Prostate gland (tissue), 2 donors: ENCODE measurements at places on chromosomes 11 and 22. TPM values are rescaled to one million over a fixed set of nuclear protein-coding genes. Genes with fewer than 3 reads are reported as not detected.

GRCh38 chr11:20676658-20677057 is 7.3 kb downstream of the NELL1 start:
- H3K27ac ChIP-seq: no peak overlapping the region
- no peak overlapping the region for H3K4me3 ChIP-seq
- H3K4me1 ChIP-seq: no peaks in the 10 kb centered on the region
- H3K27me3 ChIP-seq: no peaks in the 10 kb centered on the region
- no peak for DNase-seq

GRCh38 chr11:102935514-102935913 is 20.0 kb downstream of the MMP13 start:
- DNase-seq: no peak
- H3K36me3 ChIP-seq: no peaks in the 10 kb centered on the region
- no peak overlapping the region for H3K27ac ChIP-seq
- H3K4me1 ChIP-seq: no peaks in the 10 kb centered on the region
- H3K4me3 ChIP-seq: no peak overlapping the region

The OR8D1 gene
- not detected for total RNA-seq

The MS4A6E gene
- total RNA-seq: 1.4 TPM

The KCTD21 gene
- 12.2 TPM for total RNA-seq

- no peak overlapping the region for H3K4me3 ChIP-seq
- DNase-seq: no peak
These were observed 17.8 kb upstream of the RAPSN start for GRCh38 chr11:47466701-47467250.

- H3K36me3 ChIP-seq: no peaks in the 10 kb centered on the region
- H3K27ac ChIP-seq: no peak overlapping the region
- no peak overlapping the region for H3K4me3 ChIP-seq
- no peaks in the 10 kb centered on the region for H3K4me1 ChIP-seq
These were observed 69.8 kb upstream of the MTMR2 start for GRCh38 chr11:95993438-95994298.

DNA sequence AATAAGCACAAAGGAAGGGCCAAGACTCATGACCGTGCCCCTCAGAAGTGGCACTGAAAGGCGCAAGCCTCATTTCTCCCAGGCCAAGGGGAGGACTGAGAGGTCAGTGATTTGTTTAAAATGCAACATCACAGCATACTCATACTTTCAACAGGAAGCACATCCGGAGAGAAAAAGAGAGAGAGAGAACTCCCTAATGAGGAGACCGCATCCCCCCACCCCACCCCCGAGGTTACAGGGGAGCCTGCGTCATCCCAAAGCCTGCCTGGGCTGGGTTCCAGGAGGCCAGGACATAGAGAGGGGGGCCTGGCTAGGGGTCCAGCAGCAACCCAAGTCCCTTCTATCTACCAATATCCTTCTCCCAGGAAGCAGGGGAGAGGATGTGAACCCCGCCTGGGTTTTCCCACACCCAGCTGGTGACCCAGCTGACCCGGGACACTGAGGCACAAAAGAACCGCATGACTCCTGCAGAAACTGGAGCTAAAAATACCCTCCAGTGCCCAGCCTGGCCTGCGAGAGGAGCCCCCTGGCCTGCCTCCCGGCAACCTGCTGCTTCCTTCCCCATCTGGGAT is 3.8 kb downstream of the CSNK1E start:
- DNase-seq: no peak
- H3K27ac ChIP-seq: peak overlapping the region; percentile 98
- peaks cover 26% of the 10 kb centered on the region for H3K4me1 ChIP-seq
- no peak overlapping the region for H3K4me3 ChIP-seq
- H3K36me3 ChIP-seq: no peaks in the 10 kb centered on the region

The CABP2 gene
- not detected for total RNA-seq

DNA sequence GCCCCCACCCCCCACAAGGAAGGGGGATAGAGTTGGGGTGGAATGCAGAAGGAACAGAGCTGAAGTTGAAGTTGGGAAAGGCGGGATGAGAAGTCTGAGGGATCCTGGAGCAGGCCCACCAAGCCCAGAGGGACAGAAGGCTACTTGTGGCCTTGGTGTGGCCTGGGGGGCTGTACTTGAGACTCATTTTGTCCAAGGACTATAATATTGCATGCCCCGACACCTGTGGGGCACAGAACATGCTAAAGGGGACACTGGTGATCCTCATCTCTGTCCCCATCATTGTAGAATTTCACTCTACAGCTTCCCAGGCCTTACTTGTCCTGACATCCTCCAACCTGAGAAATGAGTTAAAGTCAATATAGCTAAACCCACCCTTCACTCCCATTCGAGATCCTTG is 1.3 kb downstream of the ESAM start:
- peaks cover 19% of the 10 kb centered on the region for H3K27me3 ChIP-seq
- H3K4me3 ChIP-seq: peak overlapping the region; percentile 16
- H3K4me1 ChIP-seq: peaks cover 13% of the 10 kb centered on the region

The CDC42EP2 gene
- 8.7 TPM for total RNA-seq

- no peak for DNase-seq
- no peak overlapping the region for H3K27ac ChIP-seq
- no peaks in the 10 kb centered on the region for H3K4me1 ChIP-seq
These were observed 8.4 kb downstream of the VWA5A start for GRCh38 chr11:124123622-124124021.

GRCh38 chr11:64219354-64219684 is 6.7 kb downstream of the TRPT1 start:
- H3K4me1 ChIP-seq: no peaks in the 10 kb centered on the region
- no peak overlapping the region for H3K27ac ChIP-seq
- DNase-seq: no peak
- H3K27me3 ChIP-seq: no peaks in the 10 kb centered on the region
- H3K4me3 ChIP-seq: no peak overlapping the region

DNA sequence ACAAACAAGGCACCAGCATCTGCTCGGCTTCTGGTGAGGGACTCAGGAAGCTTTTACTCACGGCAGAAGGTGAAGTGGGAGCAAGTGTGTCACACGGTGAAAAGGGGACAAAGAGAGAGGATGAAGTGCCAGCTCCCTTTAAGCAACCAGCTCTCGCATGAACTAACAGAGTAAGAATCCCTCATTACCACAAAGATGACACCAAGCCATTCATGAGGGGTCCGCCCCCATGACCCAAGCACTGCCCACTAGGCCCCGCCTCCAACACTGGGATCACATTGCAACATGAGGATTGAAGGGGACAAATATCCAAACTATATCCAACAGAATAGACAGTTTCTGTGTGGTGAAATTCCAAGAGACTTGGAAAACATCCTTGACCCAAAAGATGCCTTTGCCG is 198.2 kb upstream of the POU2AF2 start:
- DNase-seq: no peak
- no peak overlapping the region for H3K4me3 ChIP-seq
- H3K36me3 ChIP-seq: no peaks in the 10 kb centered on the region
- no peak overlapping the region for H3K27ac ChIP-seq
- no peaks in the 10 kb centered on the region for H3K27me3 ChIP-seq

The UBQLN3 gene
- total RNA-seq: 2.8 TPM

The RIMBP3B gene
- total RNA-seq: not detected

The CFAP68 gene
- total RNA-seq: 42.2 TPM

DNA sequence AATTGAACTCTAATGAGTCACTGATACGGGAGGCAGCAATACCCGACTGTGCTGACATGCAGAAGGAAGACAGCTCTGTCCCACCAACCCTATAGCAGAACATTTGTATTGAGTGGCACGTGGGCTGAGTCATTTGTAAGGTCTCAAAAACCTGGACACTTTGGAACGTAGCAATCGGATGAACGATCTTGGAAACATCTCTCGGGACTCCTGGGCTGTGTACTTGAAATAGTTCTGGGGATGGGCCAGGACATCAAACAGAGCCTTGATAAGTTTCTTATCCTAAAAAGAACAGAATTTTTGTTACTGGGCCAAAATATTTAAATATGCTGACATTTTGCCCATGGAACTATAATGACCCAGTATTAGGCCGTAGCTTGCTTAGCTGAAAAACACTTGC is 17.1 kb upstream of the NRIP3 start:
- no peaks in the 10 kb centered on the region for H3K36me3 ChIP-seq
- H3K27me3 ChIP-seq: peaks cover 2% of the 10 kb centered on the region
- no peaks in the 10 kb centered on the region for H3K4me1 ChIP-seq
- DNase-seq: no peak
- H3K27ac ChIP-seq: no peak overlapping the region

The CASP5 gene
- total RNA-seq: not detected

GRCh38 chr11:134658481-134659225 is 246.6 kb upstream of the B3GAT1 start:
- H3K36me3 ChIP-seq: no peaks in the 10 kb centered on the region
- no peak overlapping the region for H3K4me3 ChIP-seq
- H3K27me3 ChIP-seq: no peaks in the 10 kb centered on the region
- H3K4me1 ChIP-seq: no peaks in the 10 kb centered on the region

GRCh38 chr11:39205236-39205995 is 2254.0 kb downstream of the LRRC4C start:
- DNase-seq: no peak
- H3K4me1 ChIP-seq: no peaks in the 10 kb centered on the region
- no peak overlapping the region for H3K27ac ChIP-seq
- no peaks in the 10 kb centered on the region for H3K36me3 ChIP-seq
- no peaks in the 10 kb centered on the region for H3K27me3 ChIP-seq

- peaks cover 15% of the 10 kb centered on the region for H3K36me3 ChIP-seq
- H3K4me3 ChIP-seq: no peak overlapping the region
- no peak for DNase-seq
These were observed 8.8 kb downstream of the MISFA start for GRCh38 chr11:18608376-18608775.

The GSTT2 gene
- total RNA-seq: not detected

- H3K27ac ChIP-seq: no peak overlapping the region
- H3K27me3 ChIP-seq: no peaks in the 10 kb centered on the region
- DNase-seq: no peak
- H3K4me3 ChIP-seq: no peak overlapping the region
- H3K36me3 ChIP-seq: no peaks in the 10 kb centered on the region
These were observed 27.0 kb downstream of the AP2A2 start for GRCh38 chr11:952406-953385.

DNA sequence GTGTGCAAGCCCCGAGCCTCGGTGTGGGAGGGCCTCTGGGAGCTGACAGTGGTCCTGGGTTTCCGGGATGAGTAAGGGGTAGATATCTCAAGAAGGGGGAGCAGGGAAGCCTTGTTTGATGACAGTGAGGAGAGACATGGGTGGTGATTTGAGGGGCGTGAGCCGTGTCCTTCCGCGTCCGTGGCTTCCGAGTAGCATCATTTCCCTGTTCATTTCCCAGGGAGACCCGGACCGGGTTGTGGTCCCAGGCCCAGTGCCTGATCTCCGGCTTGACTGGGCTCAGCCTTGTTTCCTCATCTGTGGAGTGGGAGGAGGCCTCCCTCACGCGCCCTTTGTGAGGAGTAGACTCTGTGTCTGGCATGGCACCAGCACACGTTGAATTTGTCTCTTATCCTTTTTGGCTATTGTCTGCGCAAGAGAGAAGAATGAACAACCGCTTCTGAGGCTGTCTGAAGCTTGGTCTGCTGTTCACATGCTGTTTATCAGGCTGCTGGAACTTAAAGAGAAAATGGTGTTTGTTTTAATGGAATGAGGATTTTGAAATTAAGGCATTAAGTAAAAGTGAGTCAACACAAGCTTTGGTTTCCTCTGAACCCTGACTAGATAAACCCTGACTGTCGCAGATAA is 348.5 kb downstream of the TBC1D22A start:
- H3K27me3 ChIP-seq: no peaks in the 10 kb centered on the region
- H3K4me3 ChIP-seq: no peak overlapping the region
- H3K27ac ChIP-seq: no peak overlapping the region

The RAG2 gene
- not detected for total RNA-seq

The SLC17A6 gene
- total RNA-seq: not detected
